HepG2 (cell line): ENCODE measurements at places on chromosomes 11 and 22. TPM values are rescaled to one million over a fixed set of nuclear protein-coding genes. Genes with fewer than 3 reads are reported as not detected.

The POU2AF2 gene
- not detected in 2 replicates for total RNA-seq

DNA sequence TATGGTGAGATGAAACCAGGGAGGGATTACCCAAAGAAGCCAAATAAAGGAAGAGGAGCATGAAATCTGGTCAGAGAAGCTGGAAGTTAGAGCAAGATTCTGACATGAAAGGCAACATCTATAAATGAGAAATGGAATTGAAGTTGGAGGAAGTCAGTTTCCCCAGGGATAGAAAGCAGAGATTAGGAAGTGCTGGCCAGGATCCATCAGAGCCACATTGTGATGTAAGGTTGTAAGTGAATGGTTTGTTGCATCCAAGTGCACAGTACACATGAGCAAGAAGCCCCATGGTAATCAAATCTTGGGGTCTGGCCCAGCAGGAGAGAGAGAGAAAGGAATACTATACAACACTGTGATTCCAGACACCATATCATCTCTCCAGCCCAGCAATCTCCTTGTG lies 6.6 kb upstream of the NLRP10 start:
- DNase-seq: no peak

DNA sequence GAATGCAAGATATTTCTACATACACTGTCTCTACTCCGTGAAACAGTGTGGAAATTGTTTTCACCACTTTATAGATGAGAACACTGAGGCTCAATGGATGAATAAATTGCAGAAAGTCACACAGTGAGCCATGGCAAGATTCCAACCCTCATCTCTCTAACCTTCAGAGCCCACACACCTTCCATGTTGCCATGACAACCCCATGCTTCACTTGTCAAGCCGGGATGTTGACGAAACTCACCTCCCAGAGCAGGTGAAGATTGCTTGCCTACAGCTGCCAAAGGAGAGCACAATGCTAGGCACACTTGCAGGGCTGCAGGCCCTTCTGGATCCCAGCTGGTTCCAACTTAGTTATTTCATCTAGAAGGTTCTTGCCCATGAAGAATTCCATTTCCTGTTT lies 71.4 kb upstream of the SEZ6L start:
- DNase-seq: no peak

DNA sequence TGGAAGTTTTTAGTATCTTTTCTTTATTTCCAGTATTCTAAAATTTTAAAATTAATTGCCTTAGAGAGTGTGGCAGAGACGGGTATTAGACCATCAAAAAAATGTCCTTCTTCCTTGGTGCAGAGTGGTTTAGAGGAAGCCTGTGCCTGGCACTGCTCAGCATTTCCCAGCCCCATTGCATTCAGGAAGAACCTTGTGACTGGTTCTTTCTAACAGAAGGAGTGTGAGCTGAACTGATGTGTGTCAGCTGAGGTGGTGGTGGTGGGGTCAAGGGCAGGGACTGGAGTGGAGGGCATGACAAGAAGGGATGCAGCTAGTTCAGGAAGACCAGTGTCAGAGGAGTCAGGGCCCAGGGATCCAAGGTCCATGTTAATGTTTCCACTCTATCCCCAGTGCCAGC lies 58.7 kb upstream of the FDX1 start:
- no peak for DNase-seq

- DNase-seq: no peak
Observed at GRCh38 chr11:45503311-45503710, 162.1 kb downstream of the CHST1 start.

DNA sequence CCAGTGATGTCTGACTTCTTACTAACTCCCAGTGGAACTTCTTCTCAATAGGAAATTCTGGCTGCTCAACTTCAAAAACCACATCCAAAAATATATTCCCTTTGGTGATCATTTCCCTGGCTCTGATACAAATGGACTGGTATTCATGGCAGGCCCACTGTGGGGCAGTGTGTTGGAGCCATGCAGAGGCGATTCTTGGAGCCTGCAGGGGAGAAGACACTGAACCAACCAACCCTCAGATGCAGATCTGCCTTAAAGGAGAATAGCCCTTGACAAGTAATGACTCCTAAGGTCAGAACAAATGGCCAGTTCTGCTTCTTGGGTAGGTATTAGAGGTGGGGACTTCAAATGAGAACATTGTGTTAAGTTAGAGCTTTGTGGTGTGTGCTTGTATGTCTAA lies 12.2 kb downstream of the OR4D9 start:
- no peak for DNase-seq
